ENCODE measurements at places on chromosomes 11 and 22.

DNA sequence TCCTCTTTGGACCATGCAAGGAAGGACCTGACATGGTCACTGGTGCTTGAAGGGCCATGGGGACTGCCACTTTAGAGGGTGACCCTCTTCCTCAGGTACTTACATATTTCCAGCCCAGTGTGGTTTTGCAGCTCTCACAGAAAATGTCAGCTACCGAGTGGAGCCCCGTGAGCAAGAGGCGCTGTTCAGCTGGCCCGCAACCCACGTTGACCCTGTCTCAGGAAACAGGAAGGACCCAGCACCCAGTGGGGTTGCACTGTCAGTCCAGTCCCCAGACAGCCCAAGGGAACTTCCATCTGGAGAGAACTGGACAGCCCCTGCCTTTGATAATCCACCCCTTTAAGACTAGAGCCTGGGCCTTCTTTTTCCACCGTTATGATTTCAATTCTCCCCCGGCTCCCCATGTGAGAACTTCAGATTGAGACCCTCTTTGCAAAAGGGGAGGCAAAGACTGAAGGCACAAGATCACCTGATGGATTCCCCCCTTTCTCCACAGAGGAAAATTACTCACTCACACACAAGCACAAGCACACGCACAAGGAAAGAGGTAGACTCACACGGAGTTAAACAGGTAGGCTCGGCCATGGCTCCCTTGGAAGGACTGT lies 3.4 kb downstream of the YPEL4 start:
- DNase-seq, result no peak

GRCh38 chr11:128925250-128925600 lies 17.4 kb downstream of the TP53AIP1 start:
- no peak for DNase-seq

- no peak for DNase-seq
Observed at GRCh38 chr22:45976254-45977002, 534 bp downstream of the WNT7B start.

- no peak for DNase-seq
Observed at GRCh38 chr11:58003591-58003990, 20.1 kb upstream of the OR9Q1 start.

DNA sequence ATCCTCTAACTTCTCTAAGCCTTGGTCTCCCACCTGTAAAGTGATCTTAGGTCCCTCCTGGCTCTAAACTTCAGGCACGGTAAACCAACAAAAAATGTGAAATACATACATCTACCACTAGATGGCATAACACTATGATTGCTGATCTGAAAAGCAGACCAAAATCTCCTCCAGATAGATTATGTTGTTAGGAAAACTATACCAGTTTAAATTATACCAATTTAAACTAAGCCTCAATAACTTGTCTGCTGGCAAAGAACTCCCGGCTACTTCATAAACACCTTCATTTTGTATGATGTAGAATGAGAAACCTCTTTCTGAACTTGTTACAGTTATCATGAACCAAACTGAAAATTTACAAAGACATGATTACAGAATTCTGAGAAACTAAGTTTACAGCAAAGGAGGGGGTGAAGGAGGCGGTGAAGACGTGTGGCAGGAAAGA lies 85.9 kb downstream of the SBF2 start:
- peak; percentile 13 for DNase-seq

- peak; percentile 35 for DNase-seq
Observed at GRCh38 chr11:103326070-103326794, 217.0 kb downstream of the DYNC2H1 start.

GRCh38 chr11:37858398-37858797 lies 1260.4 kb upstream of the RAG2 start:
- DNase-seq, result no peak

- no peak for DNase-seq
Observed at GRCh38 chr22:40679249-40679963, at the start of gene MCHR1. Gene MCHR1, plus strand, starts transcription at chr22:40679484. Its CDS starts 169 bp downstream, at chr22:40679653.

- no peak for DNase-seq
Observed at GRCh38 chr11:113781682-113782081, 2.1 kb downstream of the CLDN25 start.

DNA sequence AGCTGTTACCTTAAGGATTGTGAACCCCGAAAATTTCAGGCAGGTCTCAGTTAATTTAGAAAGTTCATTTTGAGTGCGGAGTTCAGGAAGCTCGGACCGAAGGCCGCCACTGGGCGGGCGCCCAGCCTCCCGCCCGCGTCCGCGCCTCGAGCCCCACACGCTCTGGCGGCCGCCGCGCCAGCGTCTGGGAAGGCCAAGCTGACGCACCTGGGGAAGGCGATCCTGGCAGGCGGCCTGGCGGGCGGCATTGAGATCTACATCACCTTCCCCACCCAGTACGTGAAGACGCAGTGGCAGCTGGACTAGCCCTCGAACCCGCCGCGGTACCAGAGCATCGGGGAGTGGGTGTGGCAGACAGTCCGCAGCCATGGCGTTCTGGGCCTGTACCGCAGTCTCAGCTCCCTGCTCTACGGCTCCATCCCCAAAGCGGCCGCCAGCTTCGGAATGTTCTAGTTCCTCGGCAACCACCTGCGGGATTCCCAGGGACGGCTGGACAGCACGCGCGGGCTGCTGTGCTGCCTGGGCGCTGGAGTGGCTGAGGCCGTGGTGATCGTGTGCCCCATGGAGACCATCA lies 79.5 kb downstream of the CCDC83 start:
- DNase-seq, result no peak

DNA sequence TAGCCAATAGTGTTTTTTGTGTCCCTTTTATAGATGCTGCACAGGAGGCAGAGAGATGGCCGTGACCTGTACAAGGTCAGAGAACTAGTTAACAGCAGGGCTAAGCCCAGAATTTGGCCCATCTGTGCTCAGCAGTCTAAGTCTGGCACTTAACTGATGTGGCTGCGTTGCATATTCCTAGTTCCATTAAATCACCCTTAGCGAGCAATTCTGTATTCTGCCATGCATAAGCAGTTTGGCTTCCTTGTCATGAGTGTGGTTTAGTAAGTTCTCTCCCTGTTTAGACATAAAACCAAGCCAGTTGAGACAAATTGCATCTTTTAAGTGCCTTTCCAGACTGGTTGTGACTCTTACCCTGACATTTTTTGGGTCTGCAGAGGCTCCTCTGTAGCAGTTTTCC lies 230.6 kb upstream of the TENM4 start:
- DNase-seq, result no peak
